SW 1271 (cell line): ENCODE measurements at places on chromosomes 6 and 20.

DNA sequence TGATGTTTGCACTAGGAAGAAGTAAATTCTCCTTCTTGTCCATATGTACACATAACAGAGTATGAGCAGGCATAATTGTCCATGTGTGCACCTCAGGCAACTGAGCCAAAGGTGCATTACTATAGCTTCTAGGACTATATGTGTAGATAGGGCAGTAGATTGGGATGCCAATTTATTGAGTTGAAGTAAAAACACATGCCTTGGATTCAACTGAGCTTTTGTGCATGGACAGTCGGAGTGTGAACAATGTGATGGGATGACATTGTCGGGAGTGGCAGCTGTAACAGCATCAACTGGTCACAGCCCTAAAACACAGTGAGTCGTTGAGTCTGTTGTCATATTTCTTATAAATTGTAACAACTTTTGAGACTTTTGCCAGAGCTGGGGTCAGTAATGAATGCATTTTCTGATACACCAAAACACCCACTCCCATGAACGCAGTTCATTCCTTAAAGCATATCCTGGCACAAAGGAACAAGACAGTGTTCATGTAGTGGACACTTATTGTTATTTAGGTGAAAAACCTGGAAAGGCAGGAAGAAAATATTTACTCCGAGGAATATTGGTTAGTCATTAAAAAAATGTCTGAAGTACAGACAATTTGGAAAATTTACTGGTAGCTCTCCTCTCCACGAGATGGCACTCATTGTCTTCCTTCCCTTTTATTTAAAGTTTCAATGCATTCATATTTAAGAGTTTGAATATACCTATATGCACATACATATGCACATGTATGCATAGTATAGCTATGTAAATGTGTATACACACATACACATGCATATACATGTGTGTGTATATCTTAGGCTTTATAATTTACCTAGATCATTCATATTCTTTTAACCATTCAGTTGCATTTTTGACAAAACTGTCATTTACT is 302.0 kb upstream of the STXBP5 start:
- DNase-seq, result no peak

DNA sequence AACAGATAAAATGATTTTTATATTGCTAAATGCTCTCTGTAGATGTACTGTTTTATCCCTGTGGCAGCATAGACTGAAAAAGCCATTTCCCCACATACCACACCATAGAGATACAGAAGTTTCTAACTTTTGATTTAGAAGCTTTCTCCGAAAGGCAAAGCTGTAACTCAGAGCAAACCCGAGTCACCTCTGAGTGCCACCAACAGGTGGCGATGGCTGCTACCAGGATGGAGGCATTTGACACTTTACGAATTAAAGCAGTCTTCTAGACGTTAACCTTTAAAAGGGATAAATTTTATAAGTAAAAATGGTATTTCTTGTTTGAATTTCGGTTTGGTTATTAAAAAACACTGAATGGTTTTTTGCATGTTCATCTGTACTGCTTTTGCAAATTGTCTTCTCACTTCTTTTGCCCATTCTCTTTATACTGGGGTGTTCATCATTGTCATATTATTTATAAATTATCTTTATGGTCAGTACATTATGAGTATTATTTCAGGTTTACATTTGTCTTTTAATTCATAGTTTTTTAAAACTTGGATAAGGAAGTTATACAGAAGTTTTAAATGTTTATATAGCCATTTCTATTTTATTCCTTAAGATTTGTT is 201.0 kb upstream of the CEP162 start:
- DNase-seq, result peak; percentile 26

DNA sequence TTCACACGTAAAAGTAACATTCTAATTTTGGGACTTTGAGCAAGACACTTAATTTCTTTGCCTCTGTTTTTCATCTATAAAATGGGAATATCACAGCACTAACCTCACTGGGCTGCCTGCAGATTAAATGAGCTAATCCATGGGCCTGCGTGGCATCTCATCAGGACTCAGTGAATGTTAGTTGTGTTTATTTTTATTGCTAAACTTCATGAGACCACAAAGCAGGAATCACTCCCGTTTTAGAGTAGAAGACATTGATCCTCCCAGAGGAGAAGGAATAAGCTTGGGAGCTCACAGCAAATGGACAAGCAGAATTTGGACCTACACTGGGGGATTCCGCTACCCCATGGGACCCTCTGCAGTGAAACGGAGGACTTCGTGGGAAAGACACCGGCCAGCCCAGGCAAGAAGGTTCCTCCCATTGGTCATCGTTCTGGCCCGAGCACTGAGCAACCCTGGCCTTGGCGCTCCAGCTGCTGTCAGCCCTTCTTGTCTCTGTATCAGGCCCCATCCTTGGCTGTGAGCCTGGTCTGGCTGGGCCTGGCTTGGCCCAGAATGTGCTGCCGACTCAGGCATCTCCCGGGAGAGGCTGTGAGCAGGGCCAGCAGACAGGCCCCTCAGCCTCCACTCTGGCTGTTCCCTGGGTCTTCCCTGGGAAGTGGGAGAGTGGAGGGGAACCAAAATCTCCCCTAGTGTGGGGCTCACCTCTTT is 79.8 kb downstream of the NFATC2 start:
- no peak for DNase-seq

DNA sequence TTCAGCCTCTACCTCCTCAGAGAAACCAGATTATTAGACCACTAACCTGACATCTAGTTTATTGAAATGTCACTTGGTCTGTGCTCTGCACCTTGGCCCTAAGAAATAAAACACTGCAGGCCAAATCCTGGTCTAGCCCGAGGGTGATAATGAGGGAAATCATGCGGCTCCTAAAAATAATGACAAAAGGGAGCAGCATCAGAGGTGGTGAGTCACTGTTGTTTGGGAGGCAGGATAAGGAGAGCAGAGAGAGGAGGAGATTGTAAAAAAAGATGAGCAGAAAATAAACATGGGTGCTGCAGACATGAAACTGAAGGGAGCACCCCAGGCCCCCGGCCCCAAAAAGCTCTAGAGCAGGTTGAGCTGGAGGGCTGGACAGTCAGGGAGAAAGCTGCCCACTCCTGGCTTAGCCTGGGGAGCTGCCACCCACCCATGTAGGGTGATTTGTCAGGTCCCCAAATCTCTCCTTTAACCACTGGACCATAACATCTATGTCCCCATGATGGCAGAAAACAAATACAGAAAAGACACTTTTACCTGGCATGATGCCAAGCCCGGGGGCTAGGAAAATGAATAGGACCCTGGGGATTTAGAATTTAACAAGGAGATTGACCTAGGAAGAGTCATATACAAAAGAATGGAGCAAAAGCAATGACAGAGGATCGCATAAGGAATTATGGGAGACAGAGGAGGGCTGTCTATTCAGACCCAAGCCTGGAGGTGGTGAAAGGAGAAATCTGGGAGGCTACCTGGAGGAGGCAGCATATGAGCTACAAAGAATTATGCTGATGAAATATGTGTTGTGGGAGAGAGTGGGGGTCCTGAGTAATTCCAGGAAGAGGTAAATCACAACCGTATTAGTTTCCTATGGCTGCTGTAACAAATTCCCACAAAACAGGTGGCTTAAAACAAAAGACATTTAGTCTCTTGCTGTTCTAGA is 103.7 kb downstream of the SNAP25 start:
- DNase-seq, result no peak

DNA sequence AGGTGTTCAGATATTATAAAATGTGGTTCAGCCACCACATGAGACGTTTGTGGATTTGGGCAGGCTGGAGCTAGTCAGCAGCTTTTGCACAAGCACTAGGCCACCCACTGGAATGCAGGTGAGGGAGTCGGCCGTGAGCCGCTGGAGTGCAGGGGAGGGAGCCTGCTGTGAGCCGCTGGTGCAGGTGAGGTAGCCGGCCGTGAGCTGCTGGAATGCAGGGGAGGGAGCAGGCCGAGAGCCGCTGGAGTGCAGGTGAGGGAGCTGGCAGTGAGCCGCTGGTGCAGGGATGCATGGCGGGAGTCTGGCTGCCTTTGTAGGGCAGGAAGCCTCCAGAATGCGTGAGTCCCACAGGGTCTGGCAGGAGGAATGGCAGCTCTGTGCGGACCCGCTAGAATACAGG is 1907.6 kb upstream of the DEFB115 start:
- no peak for DNase-seq

DNA sequence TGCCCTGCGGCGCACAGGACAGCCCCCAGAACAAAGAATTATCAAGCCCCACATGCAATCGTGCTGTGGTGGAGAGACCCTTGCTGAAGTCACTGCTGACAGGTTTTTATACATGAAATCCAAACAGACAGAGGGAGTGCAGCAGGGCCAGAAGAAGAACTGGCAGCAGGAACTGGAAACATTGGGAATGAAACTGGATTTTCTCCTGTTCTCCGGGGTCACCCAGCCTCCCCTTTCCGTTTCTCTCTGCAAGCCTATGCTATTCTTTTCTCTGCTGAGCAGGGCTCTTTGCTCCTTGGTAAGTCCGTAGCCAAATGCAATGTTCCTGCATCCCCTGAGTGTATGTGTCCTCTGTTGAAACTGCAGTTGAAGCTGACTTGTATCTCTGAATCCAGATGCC is 63.5 kb upstream of the QKI start:
- DNase-seq, result no peak

GRCh38 chr6:138491017-138491416 is 8.3 kb downstream of the NHSL1 start:
- DNase-seq, result no peak

DNA sequence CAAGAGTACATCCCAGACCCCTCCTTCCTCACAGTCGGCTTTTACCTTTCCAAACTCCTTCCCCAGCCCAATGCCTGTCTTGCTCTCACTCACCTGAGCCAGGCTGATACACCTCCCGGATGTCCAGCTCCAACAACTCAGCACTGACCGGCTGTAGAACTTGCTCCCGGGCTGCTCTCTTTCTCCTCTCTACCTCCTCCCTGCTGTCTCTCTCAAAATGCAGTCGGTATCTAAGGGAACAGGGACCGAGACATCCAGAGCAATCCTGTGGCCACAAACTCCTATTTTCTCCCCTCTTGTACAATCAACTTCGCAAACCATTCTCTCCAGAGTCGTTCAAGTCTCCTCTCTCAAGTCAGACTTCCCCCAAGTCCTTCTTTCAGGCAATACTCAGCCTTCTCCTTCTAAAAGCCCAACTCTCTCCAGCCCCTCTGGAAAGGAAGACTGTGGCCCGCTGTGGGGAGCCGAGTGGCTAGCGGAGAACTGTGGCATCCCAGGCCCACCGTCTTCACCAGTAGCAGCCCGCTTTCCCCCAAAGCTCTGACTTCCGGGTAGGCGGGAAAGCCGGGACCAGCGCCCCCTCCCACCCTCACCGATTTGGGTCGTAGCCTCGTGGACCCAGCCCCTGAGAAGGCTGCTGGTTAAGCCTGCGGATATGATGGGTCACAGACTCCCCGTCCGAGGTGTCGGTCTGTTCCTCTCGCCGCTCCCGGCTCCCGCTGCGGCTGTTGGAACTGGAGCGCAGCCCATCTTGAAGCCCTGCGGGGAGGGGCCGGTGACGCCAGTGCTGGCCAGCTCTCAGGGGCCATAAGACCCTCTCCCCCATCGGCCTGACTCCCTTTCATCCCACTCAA is 1.1 kb downstream of the GNL1 start:
- DNase-seq, result no peak

GRCh38 chr20:6212903-6213302 is 90.1 kb upstream of the FERMT1 start:
- no peak for DNase-seq

GRCh38 chr6:56572788-56573471 is 69.8 kb downstream of the DST start:
- DNase-seq, result no peak

DNA sequence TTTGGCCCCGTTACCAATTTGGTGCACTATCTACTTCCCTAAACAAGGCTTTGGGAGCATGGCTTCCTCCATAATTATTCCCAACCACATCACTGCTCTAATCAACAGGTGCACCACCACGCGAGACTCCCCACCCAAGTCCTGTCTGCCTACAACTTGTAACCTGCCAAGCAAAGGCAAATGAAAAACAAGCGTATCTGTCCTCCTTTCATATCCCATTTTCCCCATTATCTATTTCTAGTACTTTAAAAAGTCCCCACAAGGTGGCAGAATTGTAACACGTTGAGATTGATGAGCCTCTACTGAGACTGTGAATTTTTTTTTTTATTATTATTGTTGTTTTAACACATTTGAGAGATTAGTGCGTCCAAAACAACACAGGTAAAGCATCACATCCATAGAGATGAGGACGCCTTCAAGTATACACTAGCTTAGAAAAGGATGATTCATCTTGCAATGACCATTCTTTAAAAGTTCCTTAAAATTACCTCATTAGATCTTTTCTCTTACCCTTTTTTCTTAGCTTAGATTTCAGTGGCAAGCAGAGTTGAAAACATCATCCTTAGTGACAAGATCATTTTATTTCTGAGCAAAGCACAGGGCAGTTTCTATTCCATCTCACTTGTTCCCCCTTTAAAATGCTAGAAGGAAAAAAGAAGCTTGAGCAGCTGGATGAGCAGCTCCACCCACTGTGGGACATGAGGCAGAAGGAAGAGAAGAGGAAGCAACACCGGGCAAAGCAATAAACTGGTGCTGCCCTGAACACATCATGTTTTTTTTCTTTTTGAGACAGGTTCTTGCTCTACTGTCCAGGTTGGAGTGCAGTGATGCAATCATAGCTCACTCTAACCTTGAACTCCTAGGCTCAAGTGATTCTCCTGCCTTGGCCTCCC is 210.8 kb downstream of the ARHGAP18 start:
- peak; percentile 70 for DNase-seq

DNA sequence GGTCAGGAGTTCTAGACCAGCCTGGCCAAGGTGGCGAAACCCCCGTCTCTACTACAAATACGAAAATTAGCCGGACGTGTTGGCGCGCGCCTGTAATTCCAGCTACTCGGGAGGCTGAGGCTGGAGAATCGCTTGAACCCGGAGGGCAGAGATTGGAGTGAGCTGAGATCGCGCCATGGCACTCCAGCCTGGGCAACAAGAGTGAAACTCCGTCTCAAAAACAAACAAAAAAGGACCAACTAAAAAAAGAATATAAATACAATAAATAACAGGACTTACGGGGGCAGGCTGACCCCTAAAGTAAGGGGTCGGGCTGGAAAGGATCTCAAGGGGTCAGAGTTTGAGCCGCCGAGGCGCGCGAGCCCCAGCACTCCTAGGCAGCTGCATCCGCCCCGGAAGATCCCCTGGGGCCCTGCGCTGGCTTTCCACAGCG is 509 bp upstream of the TPD52L2 start:
- DNase-seq, result no peak

- DNase-seq, result no peak
Observed at GRCh38 chr6:167572841-167573271, 248.0 kb downstream of the TTLL2 start.

- DNase-seq, result no peak
Observed at GRCh38 chr20:50918403-50918802, 12.8 kb downstream of the ADNP start.
